ENCODE measurements at places on chromosomes 1 and 21. TPM values are rescaled to one million over a fixed set of nuclear protein-coding genes. Genes with fewer than 3 reads are reported as not detected.
A peak's percentile ranks its signal among the peaks of the same experiment; 100 is the strongest.

- H3K4me1 ChIP-seq: no peaks in the 10 kb centered on the region
- H3K4me3 ChIP-seq: no peak overlapping the region
- no peaks in the 10 kb centered on the region for H3K36me3 ChIP-seq
- H3K27me3 ChIP-seq: no peaks in the 10 kb centered on the region
Measured at GRCh38 chr21:44742418-44743153, 31.2 kb upstream of the TSPEAR start.

- no peak overlapping the region for H3K4me3 ChIP-seq
- no peaks in the 10 kb centered on the region for H3K4me1 ChIP-seq
- no peaks in the 10 kb centered on the region for H3K27me3 ChIP-seq
- no peak overlapping the region for H3K27ac ChIP-seq
- DNase-seq: no peak
Measured at GRCh38 chr1:102861247-102861646, 247.1 kb downstream of the COL11A1 start.

DNA sequence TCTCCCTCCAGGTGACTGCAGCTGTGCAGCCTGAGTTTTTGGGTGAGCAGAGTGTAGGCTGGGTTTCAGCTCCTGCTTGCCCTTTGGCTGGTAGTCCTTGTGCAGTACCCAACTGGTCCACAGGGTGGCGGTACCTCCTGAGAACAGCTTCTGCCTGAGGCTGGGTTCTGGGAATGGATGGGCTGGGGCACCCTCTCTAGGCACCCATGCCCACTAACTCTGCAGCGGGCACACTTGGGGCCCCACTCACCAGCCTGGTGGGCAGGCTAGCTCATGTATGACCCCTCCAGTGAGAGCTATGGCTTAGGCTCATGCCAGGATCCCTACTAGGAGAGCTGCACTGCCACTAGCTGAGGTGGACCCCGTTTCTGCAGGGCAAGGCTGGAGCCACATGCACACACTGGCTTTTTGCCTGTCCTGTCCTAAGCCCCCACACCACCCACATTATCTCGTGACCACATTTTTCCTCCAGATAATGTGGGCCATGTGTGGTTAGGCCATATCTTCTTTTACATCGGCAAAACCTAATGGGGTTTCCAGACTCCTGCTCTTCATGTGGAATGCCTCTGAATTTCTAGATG lies 15.5 kb upstream of the GSTM4 start:
- H3K27ac ChIP-seq: no peak overlapping the region
- no peaks in the 10 kb centered on the region for H3K36me3 ChIP-seq
- H3K4me3 ChIP-seq: no peak overlapping the region
- no peaks in the 10 kb centered on the region for H3K27me3 ChIP-seq
- DNase-seq: peak; percentile 95

- H3K4me3 ChIP-seq: no peak overlapping the region
- H3K36me3 ChIP-seq: no peaks in the 10 kb centered on the region
- no peak for DNase-seq
- no peaks in the 10 kb centered on the region for H3K27me3 ChIP-seq
- no peaks in the 10 kb centered on the region for H3K4me1 ChIP-seq
Measured at GRCh38 chr1:57741521-57741920, 317.7 kb upstream of the DAB1 start.

Gene SLFNL1
- total RNA-seq: 0.27 TPM

Gene TOE1
- 20.5 TPM for total RNA-seq

GRCh38 chr21:33961061-33961460 lies 45.5 kb upstream of the ATP5PO start:
- no peaks in the 10 kb centered on the region for H3K4me1 ChIP-seq
- no peaks in the 10 kb centered on the region for H3K36me3 ChIP-seq
- no peaks in the 10 kb centered on the region for H3K27me3 ChIP-seq
- H3K4me3 ChIP-seq: no peak overlapping the region
- no peak overlapping the region for H3K27ac ChIP-seq

GRCh38 chr1:223087291-223088255 lies 55.5 kb downstream of the TLR5 start:
- DNase-seq: no peak
- H3K4me3 ChIP-seq: no peak overlapping the region
- no peaks in the 10 kb centered on the region for H3K36me3 ChIP-seq

- H3K4me1 ChIP-seq: peaks cover 6% of the 10 kb centered on the region
- H3K4me3 ChIP-seq: no peak overlapping the region
- no peaks in the 10 kb centered on the region for H3K36me3 ChIP-seq
- no peak for DNase-seq
- H3K27me3 ChIP-seq: no peaks in the 10 kb centered on the region
Measured at GRCh38 chr1:185568155-185569123, 165.8 kb upstream of the HMCN1 start.

DNA sequence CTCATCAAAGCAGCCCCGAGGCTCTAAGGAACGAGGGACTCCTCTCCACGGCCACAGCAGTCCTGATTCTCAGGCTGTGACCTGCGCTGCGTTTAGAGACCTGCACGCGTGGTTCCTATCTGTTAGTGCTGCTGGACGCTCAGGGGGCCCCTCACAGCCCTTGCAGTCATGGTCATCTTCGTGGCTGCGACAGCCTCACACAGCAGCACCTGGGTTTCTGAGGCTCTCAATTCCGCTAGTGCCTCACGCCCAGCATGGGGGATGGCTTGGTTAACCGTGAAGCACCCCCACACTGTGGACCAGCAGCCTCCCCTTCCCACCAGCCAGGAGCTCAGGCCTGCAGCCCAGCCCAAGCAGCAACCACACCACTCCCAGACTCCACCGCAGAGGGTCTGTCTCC lies 7.8 kb downstream of the MORN1 start:
- no peak overlapping the region for H3K4me3 ChIP-seq
- no peak overlapping the region for H3K27ac ChIP-seq
- no peaks in the 10 kb centered on the region for H3K4me1 ChIP-seq
- H3K27me3 ChIP-seq: no peaks in the 10 kb centered on the region
- no peak for DNase-seq

DNA sequence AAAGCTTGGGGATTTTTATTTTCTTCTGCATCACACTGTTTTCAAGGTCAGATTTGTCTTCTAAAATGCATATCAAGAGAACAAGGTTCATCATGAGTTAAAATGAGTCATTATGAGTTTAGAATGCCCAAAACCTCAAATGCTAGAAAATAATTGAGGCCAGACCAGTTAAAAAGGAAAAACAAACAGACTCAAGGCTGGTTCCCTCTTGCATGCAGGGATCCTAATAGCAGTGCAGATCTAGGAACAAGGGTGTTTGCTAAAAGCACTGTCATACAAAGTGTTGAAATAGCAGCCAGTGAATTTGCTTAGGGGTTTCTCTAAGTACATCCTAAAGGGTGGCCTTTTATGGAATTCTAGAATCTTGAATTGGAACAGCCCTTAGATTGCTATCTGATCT lies 15.3 kb downstream of the BEND5 start:
- no peak for DNase-seq
- H3K36me3 ChIP-seq: no peaks in the 10 kb centered on the region
- no peaks in the 10 kb centered on the region for H3K27me3 ChIP-seq
- H3K4me1 ChIP-seq: no peaks in the 10 kb centered on the region

Gene RAB42
- 2.3 TPM for total RNA-seq

GRCh38 chr1:245298781-245299180 lies 144.0 kb downstream of the KIF26B start:
- no peaks in the 10 kb centered on the region for H3K27me3 ChIP-seq
- no peaks in the 10 kb centered on the region for H3K36me3 ChIP-seq
- no peak for DNase-seq
- no peak overlapping the region for H3K27ac ChIP-seq
- no peak overlapping the region for H3K4me3 ChIP-seq

DNA sequence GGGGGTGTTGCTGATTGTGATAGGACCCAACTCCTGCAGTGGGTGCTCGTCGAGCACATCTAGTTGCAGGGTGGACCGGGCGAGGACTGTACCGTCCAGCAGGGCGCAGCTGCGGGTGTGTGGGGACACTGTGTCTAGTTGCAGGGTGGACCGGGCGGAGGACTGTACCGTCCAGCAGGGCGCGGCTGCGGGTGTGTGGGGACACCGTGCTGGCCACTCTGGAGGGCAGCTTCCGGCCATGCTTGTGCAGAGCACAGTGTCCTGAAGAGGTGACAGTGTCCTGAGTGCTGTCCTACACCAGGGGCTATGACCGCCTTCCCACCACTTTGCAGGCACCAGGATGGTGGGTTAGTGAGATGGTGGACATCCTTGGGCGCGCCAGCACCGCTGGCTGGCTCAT lies 4.6 kb upstream of the TRPM2 start:
- peaks cover 27% of the 10 kb centered on the region for H3K27me3 ChIP-seq
- no peak for DNase-seq
- no peak overlapping the region for H3K4me3 ChIP-seq
- H3K27ac ChIP-seq: no peak overlapping the region

Gene KIF14
- 2.7 TPM for total RNA-seq

Gene RAD54L
- total RNA-seq: 27.5 TPM

Gene PDZK1IP1
- 85.2 TPM for total RNA-seq

- no peak overlapping the region for H3K4me3 ChIP-seq
- H3K27ac ChIP-seq: no peak overlapping the region
- H3K27me3 ChIP-seq: no peaks in the 10 kb centered on the region
- DNase-seq: no peak
- H3K4me1 ChIP-seq: no peaks in the 10 kb centered on the region
- no peaks in the 10 kb centered on the region for H3K36me3 ChIP-seq
Measured at GRCh38 chr1:233079574-233079973, 129.2 kb downstream of the NTPCR start.

DNA sequence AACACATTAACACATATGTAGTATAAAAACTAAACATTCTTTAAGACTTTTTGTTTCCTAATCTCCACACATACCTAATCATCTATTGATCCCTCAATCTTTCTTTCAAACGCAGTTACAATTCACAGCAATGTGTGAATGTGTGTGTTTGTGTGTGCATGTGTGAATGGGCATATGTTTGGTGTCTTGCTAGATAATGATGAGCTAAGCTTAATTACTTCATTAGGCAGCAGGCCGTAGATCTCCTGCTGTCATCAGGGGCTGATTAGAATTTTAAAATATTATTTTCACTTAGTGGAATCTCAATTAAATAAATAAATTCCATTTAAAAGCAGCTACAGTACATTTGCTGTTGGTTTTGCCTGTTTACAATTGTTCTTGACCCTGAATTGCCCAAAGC lies 187.8 kb upstream of the LHX8 start:
- H3K27ac ChIP-seq: no peak overlapping the region
- H3K4me1 ChIP-seq: no peaks in the 10 kb centered on the region
- no peaks in the 10 kb centered on the region for H3K36me3 ChIP-seq
- no peaks in the 10 kb centered on the region for H3K27me3 ChIP-seq
- no peak for DNase-seq

Gene KRTAP19-1
- total RNA-seq: not detected

Gene CYP4A11
- total RNA-seq: 0.57 TPM

Gene RAP1GAP
- 36.3 TPM for total RNA-seq

DNA sequence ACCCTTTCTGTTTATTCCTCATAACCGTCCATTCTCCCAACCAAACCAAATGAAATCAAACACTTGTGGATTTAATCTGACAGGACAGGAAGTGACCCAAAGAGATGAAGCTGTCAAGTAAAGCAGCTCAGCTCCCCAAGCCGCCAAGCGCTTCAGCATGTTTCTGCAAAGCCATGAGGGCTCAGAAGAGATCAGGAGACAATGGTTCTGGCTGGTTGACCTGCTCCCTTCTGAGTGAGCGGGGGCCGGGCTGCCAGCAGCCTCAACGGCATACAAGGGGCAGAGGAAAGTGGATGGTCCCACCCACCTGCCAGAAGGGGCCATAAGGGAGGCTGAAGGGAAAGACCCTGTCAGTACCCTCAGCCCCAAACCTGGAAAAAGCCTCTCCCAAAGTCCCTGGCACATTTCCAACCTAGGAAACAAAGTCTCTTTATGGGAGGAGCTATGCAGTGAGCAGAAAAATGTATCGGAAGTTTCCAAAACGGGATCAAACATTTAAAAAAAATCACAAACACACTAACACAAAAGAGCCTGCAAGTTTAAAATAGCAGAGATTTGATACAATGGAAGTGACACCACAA lies 45.4 kb downstream of the SLC45A1 start:
- no peaks in the 10 kb centered on the region for H3K4me1 ChIP-seq
- H3K36me3 ChIP-seq: peaks cover 36% of the 10 kb centered on the region
- no peak overlapping the region for H3K4me3 ChIP-seq
- H3K27ac ChIP-seq: no peak overlapping the region
- H3K27me3 ChIP-seq: no peaks in the 10 kb centered on the region

Gene LCE2C
- not detected for total RNA-seq

GRCh38 chr1:229582011-229582694 lies 23.6 kb upstream of the ABCB10 start:
- H3K4me3 ChIP-seq: no peak overlapping the region
- no peaks in the 10 kb centered on the region for H3K4me1 ChIP-seq
- no peaks in the 10 kb centered on the region for H3K27me3 ChIP-seq
- no peaks in the 10 kb centered on the region for H3K36me3 ChIP-seq
- H3K27ac ChIP-seq: no peak overlapping the region

GRCh38 chr1:9914610-9914937 lies 4.5 kb upstream of the CTNNBIP1 start:
- H3K27me3 ChIP-seq: no peaks in the 10 kb centered on the region
- no peak overlapping the region for H3K27ac ChIP-seq
- H3K36me3 ChIP-seq: no peaks in the 10 kb centered on the region
- peaks cover 4% of the 10 kb centered on the region for H3K4me1 ChIP-seq

Gene RUNX3
- 1.6 TPM for total RNA-seq

Gene CLCA4
- total RNA-seq: 194 TPM

Gene CA6
- not detected for total RNA-seq

DNA sequence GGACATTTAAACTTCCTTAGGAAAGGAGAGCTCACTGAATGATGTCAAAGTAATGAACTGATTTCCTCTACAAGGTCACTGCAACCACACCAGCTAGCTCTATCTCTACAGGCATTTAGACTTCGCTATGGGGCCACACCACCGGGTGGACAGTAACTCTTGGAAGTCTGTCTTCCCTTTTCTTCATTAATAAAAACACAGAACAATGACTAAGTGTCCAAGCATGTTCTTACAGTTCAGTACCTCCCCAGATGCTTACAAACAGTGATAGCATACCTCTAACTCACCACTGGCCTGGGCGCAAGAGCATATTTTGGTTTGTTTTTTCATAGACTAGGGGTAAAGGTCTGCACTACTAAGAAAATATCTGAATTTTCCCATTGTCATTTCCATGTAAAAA lies 54.6 kb downstream of the SIM2 start:
- peaks cover 2% of the 10 kb centered on the region for H3K27me3 ChIP-seq
- no peak overlapping the region for H3K27ac ChIP-seq
- no peak overlapping the region for H3K4me3 ChIP-seq
- no peaks in the 10 kb centered on the region for H3K36me3 ChIP-seq
- no peak for DNase-seq
- no peaks in the 10 kb centered on the region for H3K4me1 ChIP-seq

DNA sequence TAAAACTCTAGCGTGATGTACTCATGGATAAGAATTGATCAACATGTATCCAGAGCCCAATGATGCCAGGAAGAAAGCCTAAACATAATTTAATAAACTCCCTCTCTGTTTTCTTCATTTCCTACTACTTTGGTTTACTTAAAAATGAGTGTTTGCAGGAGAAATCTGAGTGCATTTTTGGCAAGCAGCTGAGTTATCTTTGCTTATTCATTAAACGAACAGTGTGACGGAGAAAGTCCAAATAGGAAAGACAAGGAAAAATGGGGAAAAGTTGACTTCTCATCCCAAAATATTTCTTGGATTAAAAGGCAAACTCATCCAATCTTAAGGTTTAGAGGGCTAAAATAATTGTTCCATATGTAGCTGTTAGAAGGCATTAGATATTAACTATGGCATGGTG lies 496.7 kb downstream of the SMYD3 start:
- no peaks in the 10 kb centered on the region for H3K4me1 ChIP-seq
- no peak overlapping the region for H3K27ac ChIP-seq
- H3K4me3 ChIP-seq: no peak overlapping the region
- no peak for DNase-seq
- no peaks in the 10 kb centered on the region for H3K36me3 ChIP-seq
